ENCODE measurements at places on chromosomes 2 and 18.
A peak's percentile ranks its signal among the peaks of the same experiment; 100 is the strongest.

DNA sequence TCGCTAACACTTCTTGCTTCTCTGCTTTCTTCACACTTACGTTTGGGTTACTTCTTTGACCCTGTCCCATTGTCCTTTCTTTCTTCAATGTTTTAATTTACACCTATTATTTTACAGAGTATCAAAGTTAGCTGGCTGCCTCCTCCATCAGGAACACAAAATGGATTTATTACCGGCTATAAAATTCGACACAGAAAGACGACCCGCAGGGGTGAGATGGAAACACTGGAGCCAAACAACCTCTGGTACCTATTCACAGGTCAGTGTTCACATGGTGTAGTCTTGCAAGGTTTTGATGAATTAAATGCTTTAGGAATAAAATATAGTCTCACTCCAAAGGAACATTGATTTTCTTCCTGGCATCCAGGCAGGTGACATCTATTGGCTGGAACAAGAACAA is 919.0 kb downstream of the MBD2 start:
- DNase-seq: no peak

DNA sequence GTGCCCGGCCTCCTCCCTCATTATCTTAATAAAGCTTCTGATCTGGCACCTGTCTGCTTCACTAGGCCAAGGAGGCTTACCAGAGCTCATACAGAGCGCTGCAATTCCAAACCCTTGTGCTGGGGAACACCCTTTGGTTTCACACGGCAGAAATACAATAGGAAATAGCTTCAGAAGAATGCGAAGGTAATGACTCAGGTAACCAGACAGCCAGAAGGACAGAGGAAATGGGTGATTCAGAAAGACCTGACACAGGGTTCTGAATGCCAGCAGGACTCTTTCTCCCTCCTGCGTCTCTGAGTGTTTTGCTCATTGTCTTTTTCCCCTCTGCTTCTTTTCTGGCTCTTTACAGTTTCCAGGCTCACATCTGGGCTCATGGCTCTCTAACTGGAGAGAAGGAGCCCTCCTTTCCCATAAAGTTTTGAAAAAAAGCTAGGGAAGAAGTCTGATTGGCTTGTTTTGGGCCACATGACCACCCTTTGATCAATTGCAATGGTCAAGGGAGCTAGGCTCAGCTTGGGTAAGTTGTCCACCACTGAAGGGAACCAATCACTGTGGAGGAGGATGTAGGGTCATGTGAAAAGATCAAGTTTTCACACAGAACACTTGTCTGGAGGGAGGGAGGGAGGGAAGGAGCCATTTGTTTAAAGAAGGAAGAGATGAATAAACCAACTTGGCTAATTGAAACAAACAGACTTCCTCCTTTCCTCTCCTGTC is 90.5 kb upstream of the UPP2 start:
- no peak for DNase-seq

GRCh38 chr2:60549238-60549927 is 4.1 kb downstream of the BCL11A start:
- DNase-seq: no peak

DNA sequence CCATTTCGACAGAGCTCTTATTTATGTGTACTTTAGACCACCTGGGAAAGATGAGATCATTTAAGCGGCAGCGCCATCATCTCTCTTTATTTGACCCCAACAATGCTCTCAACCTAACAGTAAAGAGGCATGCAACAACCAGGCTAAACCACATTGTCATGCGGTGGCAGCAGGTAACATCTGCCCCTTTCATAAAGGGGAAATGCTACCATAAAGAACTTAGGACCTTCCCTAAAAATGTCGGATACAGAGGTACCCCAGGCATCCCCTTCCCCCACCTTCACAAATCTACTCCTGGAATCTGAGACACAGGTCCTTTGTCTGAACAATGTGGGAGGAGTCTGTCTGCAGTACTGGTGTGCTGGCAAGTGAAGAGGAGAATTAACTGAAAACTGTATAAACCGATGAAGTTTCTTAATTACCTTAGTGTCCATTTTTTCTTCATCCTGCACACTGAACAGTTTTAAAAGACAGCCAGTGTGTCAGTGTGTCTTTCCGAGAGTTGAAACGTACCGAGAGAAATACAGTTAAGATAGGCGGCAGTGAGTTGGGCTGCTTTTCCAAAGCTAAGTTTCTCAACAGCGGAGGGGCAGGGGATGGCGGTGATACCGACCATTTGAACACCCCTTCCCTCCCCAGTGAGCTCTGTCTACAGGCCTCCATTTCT is 1.9 kb downstream of the MEX3C start:
- no peak for DNase-seq

GRCh38 chr2:20450201-20450999 is 3.5 kb downstream of the RHOB start:
- no peak for DNase-seq

DNA sequence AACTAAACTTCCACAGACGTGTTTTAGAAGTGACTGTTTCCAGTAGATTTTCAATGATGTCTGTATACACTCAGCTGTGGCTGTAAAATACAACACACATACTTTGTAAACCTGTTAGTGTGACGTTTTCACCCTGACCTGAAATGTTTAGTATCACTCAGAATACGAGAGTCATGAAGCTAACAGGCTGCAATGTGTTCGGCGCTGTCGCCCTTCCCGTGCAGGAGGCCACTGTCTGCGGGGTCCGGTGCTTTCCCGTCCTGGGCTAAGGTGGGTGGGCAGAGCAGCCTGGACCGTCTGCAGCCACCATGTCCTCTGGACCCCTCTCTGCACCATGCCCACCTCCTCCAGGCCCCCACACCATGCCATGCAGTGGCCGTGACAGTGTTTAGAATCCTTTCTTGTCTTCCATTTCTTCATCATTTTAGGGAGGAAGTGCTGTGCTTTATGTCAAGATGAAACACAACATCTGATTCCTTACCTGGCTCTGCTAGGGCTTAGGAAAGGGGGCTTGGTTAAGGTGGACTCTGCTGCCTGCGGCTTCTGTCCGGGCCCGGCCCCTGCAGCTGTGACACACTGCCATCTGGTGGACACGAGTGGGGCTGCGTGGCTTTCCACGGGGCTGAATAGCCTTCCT is 53.8 kb upstream of the RBM44 start:
- peak; percentile 58 for DNase-seq

- no peak for DNase-seq
Observed at GRCh38 chr18:2879889-2880288, 33.1 kb downstream of the EMILIN2 start.

- no peak for DNase-seq
Observed at GRCh38 chr2:39145906-39146421, 25.1 kb upstream of the SOS1 start.

GRCh38 chr2:133570542-133570941 is 2.3 kb upstream of the NCKAP5 start:
- DNase-seq: no peak

DNA sequence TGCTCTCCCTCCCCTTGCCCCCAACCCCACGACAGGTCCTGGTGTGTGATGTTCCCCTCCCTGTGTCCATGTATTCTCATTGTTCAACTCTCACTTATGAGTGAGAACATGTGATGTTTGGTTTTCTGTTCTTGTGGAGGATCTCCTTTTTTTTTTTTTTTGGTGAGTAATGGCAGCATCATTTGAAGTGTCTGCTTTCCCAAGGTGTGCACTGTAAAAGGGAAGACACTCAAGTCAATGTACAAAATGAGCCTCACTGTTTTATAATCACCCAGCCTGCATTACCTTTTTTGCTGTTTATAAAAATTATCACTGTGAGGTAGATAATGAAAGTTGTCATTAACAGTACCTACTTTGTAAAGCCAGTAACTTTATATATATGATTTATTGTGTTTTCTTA is 56.9 kb downstream of the INSIG2 start:
- no peak for DNase-seq

DNA sequence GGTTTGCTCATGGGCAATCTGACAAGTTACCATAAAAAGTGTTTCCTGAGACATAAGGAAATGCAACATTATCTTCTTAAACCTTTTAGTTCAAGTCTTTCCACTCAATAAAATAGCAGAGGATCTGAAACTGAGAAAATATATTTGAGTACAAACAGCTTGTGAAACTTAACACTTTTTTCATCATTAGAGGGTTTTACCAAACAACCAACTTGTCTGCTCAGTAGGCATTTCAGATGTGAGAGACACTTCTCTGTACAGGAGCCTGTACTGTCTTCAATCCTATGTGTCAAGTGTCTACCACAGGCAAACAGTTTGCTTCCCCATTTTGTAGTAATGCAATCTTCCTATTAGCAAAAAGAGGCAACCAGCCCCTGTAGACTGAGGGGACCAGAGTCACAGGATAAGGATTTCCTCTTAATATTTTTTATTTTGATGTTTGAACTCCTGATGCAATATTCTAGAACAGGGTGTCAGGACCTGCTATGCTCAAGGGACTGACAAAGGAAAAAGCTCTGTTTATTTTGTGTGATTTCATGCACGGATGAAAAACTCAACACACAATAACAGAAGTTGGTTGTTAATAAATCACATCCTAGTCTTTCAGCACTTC is 159.1 kb upstream of the LHCGR start:
- no peak for DNase-seq

- no peak for DNase-seq
Observed at GRCh38 chr18:6941996-6942395, 175.6 kb downstream of the LAMA1 start.

- no peak for DNase-seq
Observed at GRCh38 chr2:8697190-8697589, 15.3 kb downstream of the ID2 start.

GRCh38 chr18:2905854-2906703 is 59.3 kb downstream of the EMILIN2 start:
- peak; percentile 38 for DNase-seq

DNA sequence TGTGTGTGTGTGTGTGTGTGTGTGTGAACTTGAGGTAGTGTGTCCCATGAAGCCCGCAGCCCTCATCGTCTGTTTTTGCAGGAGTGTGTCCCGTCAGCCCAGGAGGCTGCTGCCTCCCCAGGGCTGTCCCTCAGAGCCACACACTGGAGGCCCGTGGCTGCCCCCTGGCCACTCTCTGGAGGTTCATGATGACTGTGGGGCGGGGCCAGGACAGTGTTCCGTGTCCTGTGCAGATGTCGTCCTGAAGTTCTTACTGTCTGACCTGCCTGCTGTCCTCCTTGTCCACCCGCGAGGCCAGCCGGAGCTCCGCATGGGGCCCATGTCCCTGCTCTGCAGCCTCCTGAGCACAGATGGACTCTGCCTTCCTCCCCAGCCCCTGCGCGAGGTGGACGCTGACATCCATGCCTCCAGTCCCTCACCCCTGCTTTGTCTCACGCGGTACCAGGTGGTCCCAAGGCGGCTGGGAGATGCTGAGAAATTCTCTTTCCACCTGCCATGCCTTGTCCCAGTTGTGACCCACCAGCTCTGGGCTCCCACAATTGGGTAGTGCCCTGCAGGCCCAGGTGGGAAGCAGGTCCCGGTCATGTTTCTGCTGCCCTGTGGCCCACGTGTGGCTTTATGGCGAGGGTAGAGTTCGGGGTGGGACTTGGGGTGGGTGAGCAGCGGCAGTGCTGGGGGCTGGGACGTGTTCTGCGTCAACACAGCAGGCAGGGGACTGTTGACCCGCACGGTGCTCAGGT is 92.8 kb downstream of the NFATC1 start:
- no peak for DNase-seq

GRCh38 chr2:2116657-2117056 is 214.4 kb downstream of the MYT1L start:
- no peak for DNase-seq

DNA sequence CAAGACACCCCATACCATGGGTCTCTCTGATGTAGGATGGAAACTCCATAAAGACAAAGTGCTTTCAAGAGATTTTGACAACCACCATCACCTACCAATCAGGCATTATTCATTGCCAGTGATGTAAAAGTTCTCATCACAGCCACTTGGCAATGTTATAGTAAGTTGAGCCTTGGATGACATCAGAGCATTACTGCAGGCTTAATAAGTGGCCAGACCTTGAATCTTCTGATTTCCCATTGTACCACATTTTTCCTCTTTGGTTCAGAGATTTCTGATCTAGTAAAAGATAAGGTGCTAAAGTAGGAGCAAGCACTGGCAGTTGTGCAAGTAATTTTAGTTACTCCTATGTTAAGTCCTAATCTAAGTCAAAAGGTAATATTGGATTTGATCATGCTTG is 36.5 kb downstream of the OSR1 start:
- no peak for DNase-seq

DNA sequence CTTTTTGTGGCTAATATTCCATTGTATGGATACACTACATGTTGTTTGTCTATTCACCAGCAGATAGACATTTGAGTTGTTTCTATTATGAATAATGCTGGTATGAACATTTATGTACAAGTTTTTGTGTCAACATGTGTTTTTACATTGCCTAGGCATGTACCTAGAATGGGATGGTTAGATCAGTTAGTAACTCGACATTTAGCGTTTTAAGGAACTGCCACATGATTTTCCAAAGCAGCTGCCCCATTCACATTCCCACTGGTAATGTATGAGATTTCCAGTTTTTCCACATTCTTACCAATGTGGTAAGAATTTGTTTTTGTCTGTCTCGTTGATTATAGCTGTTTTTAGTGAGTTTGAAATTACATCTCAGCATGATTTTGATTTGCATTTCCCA is 112.8 kb downstream of the FHOD3 start:
- DNase-seq: no peak

DNA sequence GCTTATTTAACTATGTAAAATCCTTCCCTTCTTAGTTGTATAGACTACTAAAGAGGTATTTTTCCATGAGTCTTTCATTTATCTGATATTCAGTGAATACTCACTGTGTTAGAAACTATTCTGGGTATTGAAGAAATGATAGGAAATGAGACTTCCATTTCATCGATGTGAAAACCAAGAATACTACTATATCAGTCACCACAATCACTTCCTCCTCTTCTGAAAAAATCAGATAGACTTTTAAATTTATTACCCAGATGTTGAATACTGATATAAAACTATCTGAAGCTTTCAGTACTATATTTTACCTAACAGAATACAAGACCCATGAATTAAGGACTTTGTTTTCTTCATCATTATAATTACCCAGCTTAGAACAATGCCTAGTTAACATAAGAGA is 1801.1 kb upstream of the CELF4 start:
- DNase-seq: no peak

GRCh38 chr2:127568128-127568527 is 32.6 kb downstream of the MYO7B start:
- DNase-seq: no peak

GRCh38 chr2:186724736-186725135 is 30.9 kb downstream of the FAM171B start:
- no peak for DNase-seq

DNA sequence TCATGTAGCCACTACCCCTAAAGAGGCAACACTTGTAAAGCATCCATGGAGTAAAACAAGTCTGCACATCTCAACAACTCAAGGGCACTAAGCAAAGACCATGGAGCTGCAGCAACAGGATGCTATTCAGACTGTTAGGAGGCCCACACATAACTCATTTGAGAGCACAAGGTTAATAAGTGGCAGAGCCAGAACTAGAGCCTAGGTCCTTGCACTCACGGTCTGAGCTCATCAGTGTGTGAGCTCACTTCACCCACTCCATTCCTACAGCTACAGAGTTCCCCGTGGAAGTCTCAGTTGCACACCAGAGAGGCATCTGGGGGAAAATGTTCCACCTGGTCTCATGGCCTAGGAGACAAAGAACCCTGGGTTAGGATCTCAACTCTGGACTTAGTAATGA is 35.0 kb downstream of the TTC32 start:
- DNase-seq: no peak
